ENCODE measurements at places on chromosomes 7 and 10.

GRCh38 chr7:25353196-25353595, 124.9 kb upstream of the NPVF start:
- no peak for DNase-seq

- DNase-seq = peak; percentile 57
Measured at GRCh38 chr10:8174762-8175161, 120.3 kb downstream of the GATA3 start.

DNA sequence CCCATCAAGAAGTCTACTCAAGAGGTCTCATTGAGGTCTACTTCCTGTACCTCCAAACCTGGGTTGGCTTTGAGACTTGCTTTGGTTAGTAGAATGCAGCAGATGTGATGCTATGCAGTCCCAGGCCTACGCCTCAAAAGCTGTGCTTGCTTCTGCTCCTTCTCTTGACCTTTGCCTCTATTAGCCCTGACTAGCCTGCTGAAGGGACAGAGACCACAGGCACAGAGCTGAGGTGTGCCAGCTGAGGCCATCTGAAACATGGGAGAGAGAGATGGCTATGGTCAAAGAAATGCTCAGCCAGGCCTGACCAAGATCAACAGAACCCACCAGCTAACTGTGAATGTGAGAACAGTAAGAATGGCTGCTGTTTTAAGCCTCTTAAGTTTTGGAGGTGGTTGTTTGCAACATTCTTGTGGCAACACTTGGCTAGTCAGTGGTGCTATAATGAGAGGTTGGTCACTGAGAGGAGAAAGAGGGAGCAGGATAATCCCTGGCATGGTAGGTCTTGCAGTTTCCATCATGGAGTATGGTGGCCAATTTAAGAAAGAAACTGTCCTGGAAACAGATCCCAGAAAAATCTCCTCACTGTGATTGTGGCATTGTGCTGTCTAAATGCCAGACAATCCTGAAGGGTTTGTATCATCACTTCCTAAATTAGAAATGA, 176.1 kb upstream of the PHYHIPL start:
- DNase-seq = no peak

DNA sequence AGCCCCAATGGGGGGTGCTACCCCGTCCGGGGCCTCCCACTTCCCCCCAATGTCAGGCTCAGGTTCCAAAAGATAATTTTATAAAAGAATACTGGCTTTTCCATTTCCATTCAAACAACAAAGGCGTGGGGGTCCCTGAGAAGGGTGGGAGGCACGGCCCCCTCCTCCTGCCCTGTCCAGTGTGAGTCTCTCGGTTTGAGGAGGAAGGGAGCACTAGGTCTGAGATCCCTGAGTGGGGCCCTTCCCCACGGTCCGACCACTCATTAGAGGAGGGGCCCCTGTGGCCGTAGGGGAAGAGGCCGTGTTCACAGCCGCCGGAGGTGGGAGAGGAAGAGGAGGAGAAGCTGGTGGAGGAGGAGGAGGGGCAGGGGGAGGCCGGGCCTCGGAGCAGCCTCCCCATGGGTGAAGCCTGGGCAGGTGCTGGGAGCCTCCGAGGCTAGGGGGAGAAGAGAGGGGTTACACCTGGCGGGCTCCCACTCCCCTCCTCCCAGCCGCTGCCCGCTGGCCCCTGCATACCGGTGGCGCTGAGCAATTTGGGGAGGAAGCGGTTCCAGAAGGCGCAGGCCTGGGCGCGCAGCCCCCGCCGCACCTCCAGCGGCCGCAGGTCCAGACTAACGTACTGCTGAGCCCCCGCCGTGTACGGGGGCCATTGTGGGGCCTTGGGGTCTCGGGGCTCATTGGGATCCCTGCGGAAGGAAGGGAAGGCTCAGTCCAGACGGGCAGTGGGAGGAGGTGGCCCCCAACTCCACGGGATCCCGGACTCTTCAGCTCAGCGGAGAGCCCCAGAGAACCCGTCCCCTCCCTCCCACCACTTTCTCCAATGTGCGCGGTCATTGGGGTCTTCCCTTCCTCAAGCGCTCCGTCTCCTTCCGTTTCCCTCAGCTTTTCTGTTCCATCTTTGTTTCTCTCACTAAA, 1.4 kb upstream of the UFSP1 start:
- DNase-seq = peak; percentile 87

DNA sequence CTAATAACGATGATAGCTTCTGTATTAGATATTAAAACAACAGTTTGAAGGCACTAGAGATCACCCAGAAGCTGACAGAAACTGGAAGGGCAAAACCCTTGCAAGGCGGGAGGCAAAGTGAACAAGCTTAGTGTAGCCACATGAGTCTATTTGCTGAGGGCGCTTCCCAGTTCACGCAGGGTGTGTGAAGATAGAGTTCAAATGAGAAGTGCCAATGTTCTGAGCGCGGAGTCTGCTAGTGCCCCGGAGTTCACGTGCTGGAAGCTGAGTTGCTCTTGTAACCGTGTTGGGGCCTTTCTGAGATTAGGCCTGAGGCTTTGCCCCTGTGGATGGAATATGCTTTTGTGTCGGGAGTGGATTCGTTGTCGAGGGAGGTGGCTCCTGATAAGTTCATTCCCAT, 16.6 kb upstream of the GTPBP4 start:
- DNase-seq = no peak

- no peak for DNase-seq
Measured at GRCh38 chr10:70588859-70589570, 13.5 kb downstream of the PRF1 start.

DNA sequence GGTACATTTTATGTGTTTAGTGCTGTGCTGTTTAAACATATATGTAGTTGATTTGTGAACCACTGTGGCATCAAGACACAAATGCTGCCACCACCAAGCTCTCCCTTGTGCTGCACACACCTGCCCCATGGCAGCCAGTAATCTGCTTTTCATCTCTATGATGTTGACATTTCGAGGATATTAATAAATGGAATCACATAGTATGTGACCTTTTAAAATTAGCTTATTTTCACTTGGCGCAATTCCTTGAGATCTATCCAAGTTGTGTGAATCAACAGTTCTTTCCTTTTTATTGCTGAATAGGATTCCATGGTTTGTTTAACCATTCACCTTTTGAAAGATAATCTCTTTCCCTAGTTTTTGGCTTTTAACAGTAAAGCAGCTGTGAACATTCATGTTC, 73.1 kb downstream of the BMPR1A start:
- DNase-seq = no peak

GRCh38 chr7:116232350-116232749, 22.0 kb downstream of the TES start:
- DNase-seq = no peak

- no peak for DNase-seq
Measured at GRCh38 chr7:148972375-148972774, 55.9 kb downstream of the PDIA4 start.

DNA sequence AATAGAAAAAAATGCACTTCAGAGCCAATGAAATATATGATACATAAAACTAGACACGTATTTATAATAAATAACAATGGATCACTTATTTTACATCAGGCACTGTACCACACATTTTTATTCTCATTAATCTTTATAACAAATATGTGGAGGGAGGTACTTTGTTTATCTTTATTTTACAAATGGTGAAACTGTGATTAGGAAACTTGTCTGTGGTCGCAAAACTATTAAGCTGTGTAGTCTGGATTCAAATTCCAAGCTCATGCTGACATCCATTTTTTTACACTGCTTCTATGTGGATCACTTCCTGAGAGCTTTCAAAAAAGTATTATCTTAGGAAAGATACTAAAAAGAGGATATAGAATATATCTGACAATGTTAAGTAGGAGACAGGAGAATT, 978.6 kb downstream of the SORCS1 start:
- DNase-seq = no peak

DNA sequence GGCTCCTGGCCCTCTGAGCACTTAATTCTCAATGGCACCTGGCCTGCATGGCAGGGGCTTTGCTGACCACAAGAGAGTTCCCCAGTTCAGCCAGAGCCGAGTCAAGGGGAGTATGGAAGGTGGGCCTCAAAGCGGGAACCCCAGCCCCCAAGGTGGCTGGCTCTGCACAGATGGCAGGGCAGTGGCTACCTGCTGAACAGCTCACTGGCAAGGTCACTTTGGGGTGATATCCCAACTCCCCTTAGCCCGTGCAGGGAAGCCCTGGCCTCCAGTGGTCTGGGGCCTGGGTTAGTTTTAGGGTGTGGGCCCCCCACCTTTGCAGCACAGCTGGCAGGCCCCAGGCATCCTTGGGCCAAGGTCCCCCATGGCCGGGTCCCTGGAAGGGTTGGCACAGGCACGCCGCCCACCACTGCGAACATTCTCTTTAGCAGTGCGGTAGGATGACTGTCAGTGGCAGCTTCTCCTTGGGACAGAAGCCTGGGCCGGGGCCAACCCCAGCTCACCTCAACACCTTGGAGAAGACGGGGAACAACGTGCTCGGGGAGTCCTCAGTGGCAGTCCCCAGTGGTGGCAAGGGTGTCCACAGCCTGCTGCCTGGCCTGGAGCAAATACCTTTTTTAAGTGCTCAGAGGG, 36.8 kb downstream of the PPIF start:
- DNase-seq = peak; percentile 48

GRCh38 chr7:46127814-46128213, 206.7 kb upstream of the IGFBP3 start:
- DNase-seq = no peak

DNA sequence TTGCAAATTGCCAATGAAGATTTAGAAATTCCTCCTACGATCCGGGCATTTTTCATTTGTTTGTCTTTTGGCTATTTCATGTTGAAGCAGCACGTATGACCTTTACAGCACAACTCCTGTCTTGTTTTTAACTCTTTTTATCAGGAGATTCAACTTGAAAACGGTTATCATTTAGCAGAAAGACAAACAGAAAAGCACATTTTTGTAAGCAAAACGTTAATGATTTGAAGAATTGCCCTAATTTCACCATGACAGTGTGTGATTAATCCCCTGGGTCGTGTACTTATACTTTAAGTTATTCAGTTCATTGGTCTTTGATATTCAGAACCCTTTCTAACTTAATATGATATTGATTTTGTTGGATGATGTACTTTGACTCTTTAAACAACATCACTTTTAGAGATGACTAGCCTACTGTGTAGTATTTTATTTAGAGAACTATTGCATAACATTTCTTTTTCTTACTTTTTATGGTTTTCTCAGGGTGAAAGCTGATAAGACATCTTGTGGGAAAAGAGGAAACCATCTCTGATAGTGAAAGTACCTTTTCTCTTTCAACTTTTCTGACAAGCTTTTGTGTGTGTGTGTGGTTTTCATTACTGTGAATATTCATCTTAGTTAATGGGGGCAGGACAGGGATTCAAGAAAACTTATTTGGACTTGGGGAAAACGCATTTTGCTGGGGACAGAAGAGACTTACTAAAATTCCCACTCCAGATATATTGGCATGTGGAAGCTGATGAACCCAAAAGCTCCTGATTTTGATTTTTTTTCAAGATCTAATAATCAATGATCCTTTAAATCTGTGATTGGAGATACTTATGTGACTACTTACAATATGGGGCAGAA, 8.1 kb downstream of the HHEX start:
- no peak for DNase-seq

DNA sequence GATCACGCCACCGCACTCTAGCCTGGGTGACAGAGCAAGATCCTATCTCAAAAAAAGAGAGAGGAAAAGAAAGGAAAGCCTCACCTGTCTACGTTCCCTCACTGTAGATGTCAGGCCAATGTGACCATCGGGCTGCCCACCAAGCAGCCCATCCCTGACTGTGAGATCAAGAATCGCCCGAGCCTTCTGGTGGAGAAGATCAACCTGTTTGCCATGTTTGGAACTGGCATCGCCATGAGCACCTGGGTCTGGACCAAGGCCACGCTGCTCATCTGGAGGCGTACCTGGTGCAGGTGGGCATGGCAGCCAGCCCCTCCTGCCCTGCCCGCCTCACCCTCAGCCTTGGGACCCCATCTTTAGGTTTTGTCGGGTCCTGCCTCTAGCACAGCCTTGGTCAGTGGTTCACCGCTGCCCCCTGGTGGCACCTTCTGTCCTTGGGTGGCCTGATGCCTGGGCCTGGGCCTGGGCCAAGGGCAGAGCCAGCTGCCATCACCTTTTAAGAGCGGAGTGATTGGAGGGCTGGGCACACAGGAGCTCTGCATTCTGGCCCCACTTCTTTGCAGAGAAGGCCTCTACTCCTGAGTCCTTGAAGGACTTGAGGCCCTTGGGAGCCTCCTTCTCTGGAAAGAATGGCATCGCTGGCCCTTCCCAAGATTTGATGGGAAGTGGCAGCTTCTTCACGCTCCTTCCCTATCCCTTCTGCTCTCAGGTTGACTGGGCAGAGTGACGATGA, 14.4 kb upstream of the AHCYL2 start:
- peak; percentile 95 for DNase-seq

GRCh38 chr7:1689311-1689710, 19.2 kb downstream of the ELFN1 start:
- no peak for DNase-seq

- no peak for DNase-seq
Measured at GRCh38 chr7:158698657-158699195, 5.9 kb downstream of the NCAPG2 start.

GRCh38 chr10:101134299-101135127, 3.4 kb downstream of the TLX1 start:
- peak; percentile 74 for DNase-seq

- no peak for DNase-seq
Measured at GRCh38 chr7:148185041-148185440, 405.5 kb upstream of the C7orf33 start.

- DNase-seq = no peak
Measured at GRCh38 chr7:6392712-6393666, 54.8 kb downstream of the DAGLB start.

GRCh38 chr10:20897146-20897825, at the start of gene NEBL:
Gene NEBL, minus strand, starts transcription at chr10:20897311. Its CDS starts 106 bp downstream, at chr10:20897205.
- DNase-seq = no peak

GRCh38 chr7:70494225-70495032, 637.5 kb upstream of the GALNT17 start:
- DNase-seq = no peak

GRCh38 chr7:1678081-1678543, 8.0 kb downstream of the ELFN1 start:
- peak; percentile 37 for DNase-seq

DNA sequence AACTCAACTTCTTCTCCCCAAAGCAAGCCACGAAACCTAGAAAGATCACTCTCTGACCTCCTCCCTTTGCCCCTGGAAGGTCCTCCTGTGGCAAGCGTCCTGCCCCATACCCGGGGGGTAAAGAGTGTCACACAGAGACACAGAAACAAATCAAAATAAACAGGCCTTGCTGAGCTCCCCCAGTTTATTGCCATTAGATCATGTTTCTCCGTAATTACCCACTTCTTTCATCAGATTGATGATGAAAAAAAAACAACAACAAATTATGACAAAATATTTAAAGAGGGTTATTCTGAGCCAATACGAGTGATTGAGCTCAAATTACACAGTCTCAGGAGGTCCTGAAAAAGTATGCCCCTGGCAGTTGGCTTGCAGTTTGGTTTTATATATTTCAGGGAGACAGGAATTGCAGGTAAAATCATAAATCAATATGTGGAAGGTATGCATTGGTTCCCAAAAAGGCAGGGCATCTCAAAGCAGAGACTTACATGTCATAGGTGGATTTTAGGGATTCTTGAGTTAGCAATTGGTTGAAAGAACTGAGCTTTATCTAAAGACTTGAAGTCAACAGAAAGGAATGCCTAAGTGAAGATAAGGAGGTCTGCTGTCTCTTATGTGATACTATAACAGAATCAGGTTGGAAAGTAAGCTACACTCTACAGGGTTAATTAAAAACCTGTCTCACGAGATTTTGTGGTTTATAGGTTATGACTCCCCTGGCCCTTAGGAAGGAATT, 86.2 kb downstream of the APBB1IP start:
- DNase-seq = no peak
